ENCODE measurements at places on chromosomes 11 and 22. TPM values are rescaled to one million over a fixed set of nuclear protein-coding genes. Genes with fewer than 3 reads are reported as not detected.

GRCh38 chr11:85423316-85423715 is 203.8 kb downstream of the DLG2 start:
- DNase-seq, result no peak

GRCh38 chr11:75208446-75208845 is 32.1 kb upstream of the TPBGL start:
- DNase-seq, result no peak

DNA sequence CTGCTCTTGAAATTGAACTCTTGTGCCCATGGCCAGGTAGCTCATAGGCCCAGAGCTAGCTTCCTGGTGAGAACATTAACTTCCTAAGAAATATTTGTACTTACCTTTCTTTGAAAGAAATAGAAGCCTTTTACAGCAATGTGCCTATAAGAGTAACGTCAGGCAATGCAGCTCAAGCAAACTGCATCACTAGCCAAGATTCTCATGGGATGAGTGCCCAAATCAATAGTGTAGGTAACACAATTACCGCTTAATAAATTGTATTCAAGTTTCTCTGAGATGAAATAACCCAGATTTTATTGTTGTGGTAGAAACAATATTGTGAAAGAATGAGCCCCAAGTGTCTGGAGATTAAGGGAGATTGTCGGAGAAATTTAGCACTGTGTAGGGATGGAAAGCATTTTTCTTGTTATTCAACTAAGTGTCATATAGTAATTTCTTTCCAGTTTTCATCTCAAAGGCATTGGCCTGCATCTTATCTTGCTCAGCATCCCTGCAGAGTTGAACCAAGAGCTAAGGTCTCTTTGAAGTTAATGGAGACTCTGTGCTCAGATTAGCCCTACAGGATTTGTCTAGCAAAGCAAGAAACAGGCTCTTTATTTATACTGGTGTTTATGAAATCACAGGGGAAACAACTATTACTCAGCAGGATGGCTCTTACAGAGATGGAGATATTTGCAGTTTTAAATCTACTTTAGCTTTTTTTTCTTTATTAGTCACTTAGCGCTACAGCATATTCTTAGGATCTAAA is 321.0 kb upstream of the PDGFD start:
- DNase-seq, result no peak

GRCh38 chr11:29318134-29318845 is 698.5 kb downstream of the KCNA4 start:
- DNase-seq, result no peak

GRCh38 chr22:47435204-47435487 is 672.7 kb downstream of the TBC1D22A start:
- no peak for DNase-seq

- no peak for DNase-seq
These were observed 17.7 kb downstream of the OR8D1 start for GRCh38 chr11:124296016-124296415.

DNA sequence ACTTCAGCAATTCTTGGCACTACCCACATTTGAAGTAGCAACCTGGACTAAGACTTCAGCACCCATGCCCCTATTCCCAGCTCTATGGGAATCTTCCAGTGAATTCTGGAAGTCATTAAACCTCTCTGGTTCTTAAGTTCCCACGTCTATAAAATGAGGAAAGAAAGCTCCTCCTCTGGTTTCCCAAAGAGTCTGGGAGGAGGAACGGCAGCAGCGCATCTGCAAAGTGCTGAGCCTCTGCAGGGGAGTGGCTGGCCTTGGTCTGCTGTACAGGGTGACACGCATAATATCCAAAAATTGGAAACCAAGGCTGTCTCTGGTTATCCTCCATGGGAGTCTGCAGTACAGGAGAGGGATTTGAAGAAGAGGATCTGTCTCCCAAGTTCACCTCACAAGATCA is 73.6 kb upstream of the TP53I11 start:
- no peak for DNase-seq

IFITM10 gene
- 18.0 TPM for total RNA-seq

- no peak for DNase-seq
These were observed 9.5 kb upstream of the FEZ1 start for GRCh38 chr11:125505492-125506080.

GRCh38 chr11:44936951-44937543 is 13.6 kb downstream of the TP53I11 start:
- no peak for DNase-seq

- no peak for DNase-seq
These were observed 21.2 kb upstream of the PDE3B start for GRCh38 chr11:14622223-14622954.

DNA sequence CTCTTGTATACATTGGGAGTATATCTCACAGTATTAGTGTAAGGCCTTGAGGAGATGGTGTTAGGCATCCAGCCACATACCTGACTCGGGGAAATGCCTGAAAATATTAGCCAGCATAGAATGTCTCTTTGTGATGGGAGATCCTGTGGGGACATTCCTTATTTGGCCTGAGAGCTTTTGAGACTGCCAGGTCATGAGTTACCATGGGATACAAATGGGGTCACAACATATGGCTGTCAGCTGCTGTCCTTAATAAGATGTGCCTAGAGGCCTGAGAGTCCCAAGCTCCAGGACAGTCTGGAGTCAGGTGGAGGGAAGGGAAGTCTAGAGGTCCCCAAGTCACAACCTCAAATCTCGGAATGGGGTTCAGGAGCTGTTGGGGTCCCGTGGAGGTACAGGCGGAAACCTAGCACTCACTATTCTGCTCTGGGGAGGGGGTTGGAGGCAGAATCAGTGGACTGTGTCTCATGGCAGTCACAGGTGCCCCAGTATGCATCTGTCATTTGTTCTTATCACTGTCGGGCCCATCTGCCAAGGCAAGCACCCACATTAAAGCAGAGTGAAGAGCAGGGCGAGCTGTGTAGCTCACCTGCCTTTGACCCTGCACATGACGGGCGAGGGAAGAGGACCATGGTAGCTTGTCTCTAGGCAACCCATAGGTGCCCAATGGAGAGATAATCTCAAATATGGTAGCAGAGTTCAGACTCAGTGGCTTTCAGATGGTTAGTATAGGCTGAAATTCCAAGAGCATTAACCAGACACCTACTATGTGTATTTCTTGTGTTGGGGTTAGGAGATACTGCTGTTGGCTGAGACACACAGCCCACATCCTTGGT is 29.9 kb downstream of the KCNQ1OT1 start:
- no peak for DNase-seq

Measured in Panc1 (cell line).